Epithelial cell of proximal tubule (primary cell): ENCODE measurements at places on chromosomes 4 and X. TPM values are rescaled to one million over a fixed set of nuclear protein-coding genes. Genes with fewer than 3 reads are reported as not detected.

Gene ANKRD50
- total RNA-seq, result 7.2 and 7.5 TPM in 2 replicates

DNA sequence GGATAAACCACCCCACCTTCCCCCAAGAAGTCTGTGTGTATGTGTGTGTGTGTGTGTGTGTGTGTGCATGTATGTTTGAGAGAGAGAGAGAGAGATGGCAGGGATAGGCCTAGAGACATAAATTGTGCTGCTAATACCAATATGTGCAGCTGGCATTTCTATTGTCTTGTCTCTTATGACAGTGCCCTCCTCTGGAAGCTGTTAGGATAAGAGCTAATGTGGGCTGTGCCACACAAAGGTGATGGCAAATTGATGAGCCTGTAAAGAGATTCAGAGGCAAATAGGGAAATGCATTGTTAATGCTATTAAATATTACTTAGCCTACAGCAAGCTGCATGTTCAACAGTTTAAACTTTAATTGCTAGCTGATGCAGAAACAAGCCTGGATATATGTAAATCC, 332.0 kb downstream of the NKX6-1 start:
- no peak for DNase-seq

DNA sequence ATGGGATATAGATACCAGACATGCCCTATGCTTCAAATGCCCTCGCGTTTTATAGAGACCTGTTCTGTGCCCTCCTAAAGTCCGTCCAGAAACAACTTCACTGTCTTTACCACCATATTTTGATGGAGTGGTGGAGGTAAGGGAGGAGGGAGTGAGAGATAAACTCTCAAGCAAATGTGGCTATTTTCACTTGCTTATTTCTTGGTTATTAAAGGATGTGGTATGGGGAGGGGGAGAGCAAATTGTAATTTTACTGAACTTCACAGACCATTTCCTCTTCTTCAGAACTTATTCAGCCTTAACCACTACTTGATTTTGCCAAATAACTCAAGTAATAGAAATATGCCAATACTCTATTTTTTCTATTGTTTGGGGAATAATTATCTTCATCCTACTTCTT, 31.5 kb downstream of the GPR174 start:
- no peak for DNase-seq

Gene LPAR4
- 0.52 and 4.5 TPM in 2 replicates for total RNA-seq

Gene TMEM187
- total RNA-seq, result 2.3 and 4.3 TPM in 2 replicates

DNA sequence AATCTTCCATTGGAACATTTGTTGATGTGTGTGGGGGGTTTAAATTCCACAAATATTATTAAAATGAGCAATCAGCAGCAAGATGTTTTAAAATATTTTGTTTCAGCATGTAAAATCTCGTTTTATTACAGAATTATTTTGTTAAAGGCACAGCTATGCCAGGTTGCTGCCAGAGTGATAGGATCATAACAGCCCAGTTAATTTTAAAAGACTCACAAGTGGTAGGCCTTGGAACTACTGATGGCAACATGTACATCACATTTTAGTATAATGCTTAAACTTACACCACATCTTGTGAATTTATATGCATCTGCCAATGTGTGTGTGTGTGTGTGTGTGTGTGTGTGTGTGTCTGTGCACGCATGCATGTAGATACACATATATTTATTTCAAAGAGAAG, 97.8 kb upstream of the SPRY1 start:
- no peak for DNase-seq
